Caudate nucleus (tissue), 63 donors: ENCODE measurements at places on chromosomes 1 and 21.
A peak's percentile ranks its signal among the peaks of the same experiment; 100 is the strongest.

- DNase-seq: no peak
These were observed 30.4 kb downstream of the APP start for GRCh38 chr21:26140164-26140579.

DNA sequence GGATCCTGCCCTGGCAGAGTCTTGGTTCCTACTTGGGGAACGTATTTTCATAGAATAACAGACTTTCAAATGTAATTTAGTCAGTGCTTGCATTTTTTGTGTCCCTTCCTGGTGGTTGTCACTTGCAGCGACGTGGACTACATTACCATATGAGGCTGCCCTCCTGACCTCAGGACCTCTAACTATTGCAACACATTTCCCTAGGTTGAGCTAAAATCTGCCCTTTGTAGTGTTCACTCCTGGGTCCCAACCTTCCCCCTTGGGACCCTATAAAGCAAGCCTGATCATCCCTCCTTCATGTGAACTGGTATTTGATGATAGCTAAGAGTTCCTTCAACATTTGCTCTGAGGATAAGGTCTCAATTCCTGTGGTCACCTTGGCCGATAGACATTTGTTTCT lies 95.6 kb upstream of the CACNA1E start:
- DNase-seq: no peak

DNA sequence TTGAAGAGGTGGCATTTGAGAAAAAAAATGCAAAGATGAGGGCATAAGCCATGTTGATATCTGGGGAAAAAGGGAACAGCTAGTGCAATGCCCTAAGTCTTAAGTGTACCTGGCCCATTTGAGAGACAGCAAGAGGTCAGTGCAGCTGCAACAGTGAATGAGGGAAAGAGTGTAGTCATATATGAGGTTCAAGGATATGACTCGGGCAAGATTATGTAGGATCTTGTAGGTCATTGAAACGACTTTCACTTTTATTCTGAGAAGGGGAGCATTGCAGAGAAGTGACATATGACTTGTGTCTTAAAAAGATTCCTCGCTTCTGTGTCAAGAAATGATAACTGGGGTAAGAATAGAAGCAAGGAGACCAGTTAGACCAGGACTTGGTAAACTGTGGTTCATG lies 31.0 kb downstream of the NTMT2 start:
- no peak for DNase-seq

DNA sequence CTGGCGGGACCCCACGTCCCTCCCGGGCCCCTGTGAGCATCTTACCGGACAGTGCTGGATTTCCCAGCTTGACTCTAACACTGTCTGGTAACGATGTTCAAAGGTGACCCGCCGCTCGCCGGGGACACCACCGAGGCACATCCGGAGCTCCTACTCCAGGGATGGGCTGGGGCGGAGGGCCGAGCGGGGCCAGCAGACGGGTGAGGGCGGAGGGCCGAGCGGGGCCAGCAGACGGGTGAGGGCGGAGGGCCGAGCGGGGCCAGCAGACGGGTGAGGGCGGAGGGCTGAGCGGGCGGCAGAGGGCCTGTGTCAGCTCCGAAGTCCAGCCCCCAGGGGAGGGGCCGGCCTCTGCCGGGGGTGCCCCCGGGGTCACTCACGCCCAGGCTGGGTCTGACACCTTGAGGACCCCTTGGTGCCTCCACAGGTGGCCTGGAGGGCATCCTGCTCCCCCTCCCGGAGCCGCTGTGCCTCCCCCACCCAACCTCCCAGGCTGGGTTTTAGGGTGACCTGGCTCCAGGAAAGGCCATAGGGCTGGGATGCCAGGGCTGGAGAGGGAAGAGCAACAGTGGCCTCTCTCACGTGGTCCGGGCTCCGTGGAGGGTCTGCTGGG lies 5.7 kb upstream of the TTLL10 start:
- DNase-seq: no peak

- no peak for DNase-seq
These were observed 41.6 kb downstream of the AK4 start for GRCh38 chr1:65189576-65190115.

GRCh38 chr1:205849619-205850355 lies at the start of gene PM20D1:
PM20D1 (minus strand) TSS chr1:205850132; CDS start chr1:205850072, 60 bp downstream.
- no peak for DNase-seq

GRCh38 chr1:8004113-8004802 lies 21.9 kb downstream of the ERRFI1 start:
- peak; percentile 22 for DNase-seq

- DNase-seq: no peak
These were observed 20.0 kb downstream of the CITED4 start for GRCh38 chr1:40842207-40842606.

DNA sequence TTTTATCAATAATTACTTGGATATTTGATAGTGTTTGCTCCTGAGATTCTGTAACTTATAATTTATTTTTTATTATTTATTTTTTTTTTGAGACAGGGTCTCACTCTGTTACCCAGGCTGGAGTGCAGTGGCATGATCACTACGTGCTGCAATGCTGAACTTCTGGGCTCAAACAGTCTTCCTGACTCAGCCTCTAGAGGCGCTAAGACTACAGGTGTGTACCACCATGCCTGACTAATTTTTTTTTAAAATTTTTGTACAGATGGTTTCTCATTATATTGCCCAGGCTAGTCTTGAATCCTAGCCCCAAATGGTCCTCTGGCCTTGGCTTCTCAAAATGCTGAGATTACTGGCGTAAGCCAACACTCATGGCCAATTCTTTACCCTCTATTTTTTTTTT lies 845.5 kb upstream of the ADGRL4 start:
- DNase-seq: no peak

DNA sequence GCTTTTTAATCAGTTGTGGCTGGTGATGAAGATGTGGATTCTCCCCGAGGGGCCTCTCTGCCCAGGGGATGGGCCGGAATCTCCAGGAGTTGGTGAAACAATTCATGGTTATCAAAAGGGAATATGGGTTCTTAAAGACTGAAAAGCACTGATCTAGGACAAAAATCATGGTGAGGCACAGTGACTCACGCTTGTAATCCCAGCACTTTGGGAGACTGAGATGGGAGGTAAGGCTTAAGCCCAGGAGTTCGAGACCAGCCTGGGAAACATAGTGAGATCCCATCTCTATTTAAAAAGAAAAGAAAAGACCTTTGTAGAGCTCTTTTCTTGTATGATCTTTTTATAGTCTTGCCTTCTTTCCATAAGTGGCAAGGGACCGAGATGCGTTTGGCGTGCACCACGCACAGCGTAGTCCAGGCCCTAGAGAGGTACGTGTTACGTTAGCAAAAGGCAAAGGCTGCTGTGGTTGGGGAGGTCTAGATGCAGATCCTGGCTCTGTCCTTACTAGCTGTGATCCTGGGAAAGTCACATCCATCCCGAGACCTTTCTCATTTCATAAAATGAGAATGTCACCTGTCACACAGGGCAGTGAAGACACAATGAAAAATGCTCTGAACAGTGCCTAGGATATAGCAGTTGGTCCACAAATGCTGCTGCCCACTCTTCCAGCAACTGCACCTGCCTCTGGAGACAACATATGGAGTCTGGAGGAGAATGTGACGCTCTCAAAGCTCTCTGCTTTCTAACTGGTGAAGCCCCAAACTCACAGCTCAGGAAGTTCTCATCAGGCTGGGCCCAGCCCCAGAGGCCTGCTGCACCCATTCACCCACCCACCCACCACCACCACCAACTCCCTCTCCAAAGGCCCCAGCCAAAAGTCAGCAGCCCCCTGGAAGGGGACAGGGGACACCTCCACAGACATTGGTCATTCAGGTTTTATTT lies 54.8 kb downstream of the KIF21B start:
- DNase-seq: no peak

DNA sequence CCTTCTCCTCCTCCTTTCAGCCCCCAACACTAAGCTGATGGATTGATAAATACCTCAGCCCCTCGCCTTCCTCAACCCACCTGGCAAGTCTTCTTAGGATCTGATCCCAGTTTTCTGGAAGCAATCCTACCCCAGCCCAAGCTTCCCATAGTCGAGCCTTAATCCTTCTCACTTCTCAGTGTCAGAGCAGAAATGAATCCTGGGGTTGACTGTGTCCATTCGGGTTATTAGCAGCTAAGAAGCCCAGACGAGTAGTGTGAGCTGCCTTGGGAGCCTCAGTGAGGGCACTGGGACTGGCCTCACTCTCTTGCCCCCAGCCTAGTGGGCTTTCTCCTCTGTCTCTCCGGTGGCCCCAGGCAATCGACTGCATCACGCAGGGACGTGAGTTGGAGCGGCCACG lies 12.4 kb upstream of the PEAR1 start:
- no peak for DNase-seq

DNA sequence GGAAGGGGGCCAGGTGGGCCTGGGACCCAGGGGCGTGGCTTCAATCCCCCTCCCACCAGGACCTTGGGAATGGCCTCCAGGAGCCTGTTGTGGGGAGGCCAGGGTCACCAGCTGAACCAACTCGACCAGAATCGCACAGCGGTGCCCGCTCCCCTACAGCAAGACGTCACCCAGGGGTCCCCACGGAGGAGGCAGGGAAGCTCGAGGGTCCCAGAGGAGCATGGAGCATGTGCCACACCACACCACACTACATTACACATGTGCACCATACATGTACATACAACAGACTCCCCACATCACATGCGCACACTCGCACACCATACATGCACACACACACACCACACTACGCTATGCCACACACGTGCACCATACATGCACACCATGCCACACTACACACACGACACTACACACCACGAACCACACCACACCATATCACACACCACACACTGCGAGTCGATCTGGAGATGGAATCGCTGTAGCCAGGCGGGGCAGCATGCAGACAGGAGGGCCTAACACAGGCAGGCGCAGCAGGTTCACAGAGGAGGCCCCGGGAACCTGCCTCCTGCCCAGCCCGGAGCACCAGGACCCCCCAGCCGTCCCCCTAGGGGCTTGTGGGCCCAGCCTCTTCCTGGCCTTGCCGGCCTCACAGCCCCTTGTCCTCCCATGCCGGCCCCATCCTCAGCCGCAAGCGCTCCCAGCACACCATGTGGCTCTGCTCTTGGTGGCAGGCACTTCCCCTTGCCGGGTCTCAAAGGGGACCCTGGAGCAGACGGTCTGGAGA lies 596 bp downstream of the ITGB2 start:
- DNase-seq: no peak

DNA sequence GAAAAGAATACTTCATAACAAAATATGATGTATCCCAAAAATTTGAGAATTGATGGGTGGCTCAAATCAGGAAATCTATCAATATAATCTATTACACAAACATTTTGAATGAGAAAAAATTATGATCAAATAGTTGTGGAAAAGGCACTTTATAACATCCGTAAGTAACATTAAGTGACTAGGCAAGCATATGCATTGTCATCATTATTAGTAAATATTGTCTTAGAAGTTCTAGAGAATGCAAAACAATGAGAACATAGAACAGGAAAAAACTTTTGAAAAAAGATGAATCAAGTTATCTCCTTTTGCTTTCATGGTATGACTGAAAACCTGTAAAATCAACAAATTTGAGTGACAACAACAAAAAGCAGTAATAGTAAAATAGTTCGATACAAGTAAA lies 42.9 kb downstream of the VCAM1 start:
- no peak for DNase-seq
